Stimulated activated CD4-positive, alpha-beta T cell treated with anti-CD3 and anti-CD28 coated beads, Interleukin-2, amount 100 ng/mL, for 24 hours (primary cell): ENCODE measurements at places on chromosomes 1 and 21.

DNA sequence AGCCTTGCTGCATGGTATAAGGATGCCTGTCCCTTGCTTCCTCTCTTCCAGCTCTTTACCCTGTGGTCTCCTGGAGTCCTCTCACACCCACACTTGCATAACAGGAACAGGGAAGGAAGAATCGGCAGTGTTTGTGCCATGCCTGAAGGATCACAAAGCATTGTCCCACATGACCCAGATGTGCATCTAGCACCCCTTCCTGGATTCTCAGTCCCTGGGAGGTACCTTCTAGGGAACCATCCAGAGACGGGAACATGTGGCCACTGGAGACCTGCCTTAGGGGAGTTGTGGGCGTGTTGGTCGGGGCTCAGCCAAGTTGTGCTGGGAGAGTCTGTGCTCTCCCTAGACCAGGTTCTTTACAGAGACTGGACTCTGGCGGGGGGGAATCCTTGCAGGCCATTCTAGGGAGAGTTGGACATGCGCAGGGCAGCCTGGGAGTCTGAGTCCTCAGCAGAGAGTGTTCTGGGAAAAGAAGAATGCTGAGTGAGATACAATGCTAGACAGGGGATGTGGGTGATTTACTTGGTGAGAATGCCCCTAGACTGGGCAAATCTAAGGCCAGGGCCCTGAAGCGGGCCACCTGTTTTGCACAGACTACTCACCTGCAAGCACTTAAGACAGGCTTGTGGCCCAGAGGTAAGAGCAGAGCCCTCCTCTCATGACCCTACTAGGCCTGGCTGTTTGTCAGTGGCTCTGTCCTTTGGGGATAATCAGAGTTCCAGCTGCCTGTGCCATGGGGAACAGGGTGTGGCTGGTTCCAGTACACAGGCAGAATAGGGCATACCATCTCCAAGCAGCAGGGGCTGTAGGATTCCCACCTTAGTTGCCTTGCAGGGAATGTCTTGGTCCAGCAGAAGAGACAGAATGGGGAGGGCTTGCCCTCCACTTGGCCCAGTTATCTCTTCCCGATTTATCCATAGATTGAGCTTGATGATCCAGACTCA lies 89.8 kb downstream of the MAN1C1 start:
- DNase-seq, result no peak

- no peak for DNase-seq
Measured at GRCh38 chr1:13587256-13588030, 3.8 kb downstream of the PDPN start.

GRCh38 chr1:54144366-54144765 lies 8.4 kb downstream of the CDCP2 start:
- DNase-seq, result no peak

DNA sequence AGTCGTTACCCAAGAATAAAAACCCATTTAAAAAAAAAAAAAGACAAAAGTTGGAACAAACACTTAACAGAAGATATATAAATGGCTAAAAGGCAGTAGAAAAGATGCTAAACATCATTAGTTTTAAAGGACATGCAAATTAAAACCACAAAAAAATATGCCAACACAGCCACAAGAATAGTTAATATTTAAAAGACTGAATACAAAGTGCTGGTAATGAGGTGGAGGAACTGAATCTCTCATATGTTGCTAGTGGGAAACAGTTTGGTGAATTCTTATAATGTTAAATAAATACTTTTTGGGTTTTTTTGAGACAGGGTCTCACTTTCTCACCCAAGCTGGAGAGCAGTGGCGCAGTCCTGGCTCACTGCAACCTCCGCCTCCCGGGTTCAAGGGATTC lies 10.0 kb downstream of the LRRC40 start:
- no peak for DNase-seq

DNA sequence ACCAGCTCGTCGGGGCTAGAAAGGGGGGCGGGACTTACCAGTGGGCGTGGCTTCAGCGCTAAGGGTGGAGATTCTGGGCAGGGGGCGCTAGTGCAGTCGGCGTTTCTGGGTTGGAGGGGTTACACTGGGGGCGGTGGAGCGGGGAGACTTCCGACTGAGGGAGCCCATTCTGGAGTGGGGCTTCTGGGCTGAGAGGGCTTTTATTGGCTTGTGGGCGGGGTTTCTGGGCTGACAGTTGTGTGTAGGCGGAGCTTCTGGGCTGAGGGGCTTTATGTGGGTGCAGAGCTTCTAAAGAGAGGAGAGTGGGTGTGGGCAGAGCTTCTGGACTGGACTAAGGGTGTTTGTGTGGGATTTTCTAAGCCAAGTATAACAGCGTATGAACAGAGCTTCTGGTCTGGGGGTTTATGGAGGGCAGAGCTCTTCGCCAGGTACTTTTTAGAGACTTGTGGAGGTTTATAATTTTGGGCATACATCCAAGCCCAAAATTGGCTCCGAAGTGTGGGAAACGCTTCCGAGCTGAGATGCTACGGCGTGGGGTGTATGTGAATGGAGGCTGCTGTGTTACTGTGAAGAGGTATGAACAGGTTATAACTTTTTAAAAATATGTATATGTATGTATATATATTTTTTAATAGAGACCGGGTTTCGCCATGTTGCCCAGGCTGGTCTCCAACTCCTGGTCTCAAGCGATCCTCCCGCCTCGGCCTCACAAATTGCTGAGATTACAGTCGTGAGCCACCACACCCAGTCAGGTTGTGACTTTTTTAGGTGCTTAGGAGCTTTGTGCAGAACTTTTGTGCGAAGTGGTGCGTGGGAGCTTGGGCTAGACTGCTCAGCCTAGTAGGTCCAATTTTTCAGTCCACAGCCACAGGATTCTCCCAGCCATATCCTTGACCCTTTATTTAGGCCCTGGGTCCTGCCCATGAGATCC lies 825 bp downstream of the TMEM39B start:
- no peak for DNase-seq

- DNase-seq, result no peak
Measured at GRCh38 chr1:12069623-12070244, 6.6 kb downstream of the TNFRSF8 start.

DNA sequence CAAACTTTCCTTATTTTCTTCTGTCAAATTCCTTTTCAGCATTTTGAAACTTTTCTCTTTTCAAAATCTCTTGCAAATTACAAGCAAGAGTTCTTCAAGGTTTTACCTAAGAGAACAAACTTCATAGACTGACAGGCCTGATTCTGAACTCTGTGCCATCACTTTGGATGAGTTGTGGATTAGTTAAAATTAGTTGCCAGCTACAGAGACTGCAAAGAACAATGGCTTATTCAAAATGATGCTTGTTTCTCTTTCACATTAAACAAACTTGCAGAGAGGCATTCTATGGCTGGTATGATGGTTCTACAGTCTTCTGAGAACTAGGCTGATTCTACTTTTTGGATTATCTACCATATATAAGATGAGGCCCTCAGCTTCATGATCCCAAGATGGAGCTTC lies 3.8 kb downstream of the LRRC8B start:
- DNase-seq, result no peak

DNA sequence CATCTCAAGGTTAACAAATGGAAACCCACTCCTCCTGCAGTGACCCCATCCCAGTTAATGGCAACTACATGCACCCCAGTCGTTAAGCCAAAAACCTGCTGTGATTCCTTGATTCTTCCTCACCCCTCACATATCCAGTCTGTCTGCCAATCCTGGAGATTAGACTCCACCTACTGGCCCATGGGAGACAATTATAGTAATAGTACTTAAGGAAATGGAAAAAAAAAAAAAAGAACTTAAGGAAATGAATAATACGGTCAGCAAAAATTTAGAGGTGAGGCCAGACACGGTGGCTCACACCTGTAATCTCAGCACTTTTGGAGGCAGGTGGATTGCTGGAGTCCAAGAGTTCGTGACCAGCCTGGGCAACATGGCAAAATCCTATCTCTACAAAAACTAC lies 7.0 kb downstream of the NOL9 start:
- DNase-seq, result no peak

GRCh38 chr1:86233403-86233802 lies 76.8 kb upstream of the COL24A1 start:
- DNase-seq, result no peak

GRCh38 chr1:6185635-6186382 lies 5.7 kb upstream of the CHD5 start:
- no peak for DNase-seq
